ENCODE measurements at places on chromosomes 7 and 10.

DNA sequence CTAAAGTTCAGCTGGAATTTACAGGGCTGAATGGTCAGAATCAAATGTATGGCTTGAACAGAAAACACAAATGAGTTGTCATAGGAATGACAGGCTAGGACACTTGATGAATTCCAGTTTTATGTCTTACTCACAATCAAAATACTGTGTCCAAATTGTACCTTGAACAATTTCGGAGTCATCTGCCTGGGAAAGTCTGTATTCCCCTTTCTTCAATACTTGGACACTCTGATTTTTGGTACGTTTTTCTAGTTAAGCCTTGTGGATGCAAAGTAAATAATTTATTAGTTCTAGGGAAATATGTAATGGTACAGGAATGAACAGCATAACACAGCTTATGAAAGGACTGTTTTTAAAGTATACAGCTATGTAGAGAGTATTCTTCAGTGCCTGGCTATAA is 100.4 kb downstream of the ITGB8 start:
- DNase-seq, result no peak

DNA sequence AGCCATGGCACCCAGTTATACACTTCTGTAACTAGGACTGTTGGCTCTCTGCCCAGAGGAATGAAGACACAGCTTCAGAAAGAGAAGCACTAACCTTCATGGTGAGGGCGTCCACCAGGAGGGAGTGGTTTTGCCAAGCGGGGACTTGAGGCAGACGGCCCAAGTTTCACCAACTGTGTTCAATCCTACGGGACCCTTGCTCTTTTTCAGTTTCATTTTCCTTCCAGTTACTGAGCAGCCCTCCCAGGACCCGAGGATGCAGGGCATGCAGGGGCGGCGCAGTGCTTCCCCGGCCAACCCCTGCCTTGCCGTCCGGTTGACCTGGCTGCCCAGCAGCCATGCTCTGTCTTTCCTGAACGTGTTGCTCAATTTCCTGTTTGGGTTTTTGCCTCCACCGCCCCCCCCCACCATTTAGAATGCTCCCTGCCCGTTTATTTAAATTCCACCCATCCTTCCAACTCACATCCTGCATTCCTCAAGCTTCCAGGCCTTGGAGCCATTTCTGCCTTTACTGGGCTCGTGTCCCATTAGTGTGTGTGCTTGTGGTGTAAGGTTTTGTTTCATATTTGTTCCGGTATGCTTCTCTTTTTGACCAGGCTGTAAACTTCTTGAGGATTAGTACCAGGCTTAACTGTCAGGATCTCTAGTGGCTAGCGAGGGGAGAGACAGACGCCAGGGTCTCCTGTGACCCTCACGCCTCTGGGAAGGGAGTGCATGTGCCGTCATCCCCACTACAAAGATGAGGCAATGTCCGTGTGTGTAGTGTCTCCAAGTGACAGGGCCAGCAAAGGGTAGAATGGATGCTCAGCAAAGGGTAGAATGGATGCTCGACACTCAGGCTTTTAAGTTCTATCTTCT is 31.6 kb downstream of the IL15RA start:
- DNase-seq, result peak; percentile 82

- DNase-seq, result no peak
These were observed 5.6 kb downstream of the GIMAP1 start for GRCh38 chr7:150721970-150722373.

DNA sequence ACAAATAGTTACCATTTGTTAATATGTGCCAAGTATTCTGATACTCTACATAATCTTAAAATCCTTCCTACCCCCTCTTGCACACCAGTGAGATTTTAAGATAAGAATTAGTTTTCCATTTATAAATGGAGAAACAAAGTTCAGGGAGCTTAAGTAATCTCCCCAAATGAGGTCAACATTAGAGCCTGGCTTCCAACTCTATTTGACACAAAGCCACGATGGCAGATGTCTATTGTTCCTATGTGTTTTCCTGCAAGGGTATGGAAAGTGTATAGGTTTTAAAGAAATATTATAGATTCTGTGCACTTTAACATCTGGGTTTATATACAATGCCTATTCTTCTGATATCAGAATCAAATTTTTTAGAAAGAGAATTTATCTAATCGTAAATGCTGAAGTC is 143.9 kb upstream of the SEMA3C start:
- DNase-seq, result no peak

- DNase-seq, result peak; percentile 86
These were observed 6.6 kb upstream of the ABCC2 start for GRCh38 chr10:99775850-99776249.

GRCh38 chr10:129199826-129200225 is 267.2 kb upstream of the MGMT start:
- no peak for DNase-seq

DNA sequence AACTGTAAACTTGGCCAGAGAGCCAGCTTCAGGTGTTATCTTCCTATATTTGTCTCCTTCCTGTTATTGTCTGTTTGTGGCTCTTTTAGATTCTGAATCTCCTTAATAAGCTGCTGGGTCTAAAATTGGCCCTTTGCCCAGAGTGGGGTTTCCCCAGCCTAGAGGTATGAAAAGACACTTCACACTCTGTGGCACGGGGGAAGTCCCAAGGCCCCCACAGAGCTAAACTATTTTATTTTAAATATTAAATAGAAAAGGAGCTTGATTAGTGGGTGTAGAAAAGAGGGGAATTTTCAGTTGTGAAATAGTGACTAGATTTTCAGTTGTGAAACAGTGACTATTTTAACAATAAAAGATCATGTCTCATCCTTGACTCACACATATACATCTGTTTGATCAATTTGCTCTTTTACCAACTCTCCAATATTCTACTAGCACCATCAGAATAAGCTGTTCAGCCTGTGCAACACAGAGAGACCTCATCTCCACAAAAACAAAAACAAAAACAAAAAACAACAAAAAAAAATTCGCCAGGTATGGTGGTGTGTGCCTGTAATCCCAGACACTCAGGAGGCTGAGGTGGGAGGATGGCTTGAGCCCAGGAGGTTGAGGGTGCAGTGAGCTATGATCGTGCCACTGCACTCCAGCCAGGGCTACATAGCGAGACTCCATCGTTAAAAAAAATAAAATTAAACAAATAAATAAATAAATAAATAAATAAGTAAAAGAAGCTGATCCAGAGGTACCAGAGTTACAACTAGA is 24.9 kb upstream of the ADO start:
- DNase-seq, result peak; percentile 52

DNA sequence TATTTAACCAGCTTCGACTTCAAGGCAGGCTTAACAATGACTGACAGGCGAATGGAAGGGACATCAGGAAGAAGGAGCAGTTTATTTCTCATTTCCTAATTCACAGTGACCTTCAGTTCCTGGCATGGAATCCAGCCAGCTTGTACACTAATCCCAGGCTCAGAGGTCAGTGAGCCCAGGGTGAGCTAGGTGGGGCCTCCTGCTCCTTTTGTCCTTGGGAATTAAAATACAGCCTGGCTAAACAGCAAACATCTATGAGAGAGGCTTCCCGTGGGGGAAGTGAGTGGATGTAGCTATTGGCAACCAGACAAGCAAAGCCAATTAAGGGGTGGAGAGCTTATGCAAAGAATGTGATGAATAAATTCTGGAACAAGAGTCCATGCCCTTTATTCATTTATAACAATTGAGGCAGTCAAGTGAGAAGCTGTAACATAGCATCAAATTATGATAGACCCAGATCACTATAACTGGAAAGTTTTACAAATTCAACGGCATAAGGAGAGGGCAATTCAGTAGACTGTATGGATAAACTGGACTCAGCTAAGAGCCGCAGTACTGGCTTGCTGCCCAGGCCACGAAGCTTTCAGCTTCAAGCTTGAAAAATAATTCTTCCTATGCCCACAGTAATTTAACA is 57.1 kb downstream of the STK17A start:
- peak; percentile 91 for DNase-seq

- DNase-seq, result no peak
These were observed 52.3 kb upstream of the TMEM229A start for GRCh38 chr7:124085179-124085578.

GRCh38 chr7:34044306-34044643 is 138.9 kb downstream of the BMPER start:
- DNase-seq, result no peak

DNA sequence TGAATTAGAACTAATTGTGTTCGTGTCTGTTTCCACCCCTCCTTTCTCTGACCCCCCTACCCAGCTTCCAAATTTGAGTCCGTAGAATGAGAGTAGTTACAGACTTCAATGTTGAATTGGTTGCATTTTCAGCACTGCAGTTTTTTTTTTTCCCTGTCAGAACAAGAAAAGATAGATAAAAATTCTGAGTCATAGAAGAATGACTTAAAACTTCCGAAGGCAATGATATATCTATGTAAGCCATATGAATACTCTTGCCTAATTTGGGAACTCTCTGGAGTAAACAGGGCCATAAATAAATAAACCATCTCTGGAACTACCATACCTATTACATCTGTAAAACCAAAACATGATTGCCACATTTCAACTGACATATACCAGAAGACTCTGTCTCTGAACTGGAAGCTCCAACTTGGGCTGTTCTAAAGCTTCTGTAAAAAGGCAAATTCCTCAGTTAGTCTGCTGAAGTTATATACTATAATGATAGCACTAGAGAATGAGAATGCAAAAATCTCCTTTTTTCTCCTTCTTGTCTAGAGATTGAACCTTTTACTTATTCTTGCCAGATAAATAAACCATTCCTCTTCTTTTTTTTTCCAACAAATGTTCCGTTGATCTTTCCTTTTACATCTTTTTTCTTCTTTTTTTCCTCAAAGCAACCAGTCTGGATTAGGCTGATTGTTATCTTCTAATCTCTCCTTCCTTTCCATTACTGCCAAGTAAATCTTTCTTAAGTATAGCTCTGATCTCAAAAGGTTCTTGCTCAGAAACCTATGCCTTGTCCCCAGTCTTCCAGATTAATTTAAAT is 23.5 kb downstream of the VCL start:
- peak; percentile 89 for DNase-seq

DNA sequence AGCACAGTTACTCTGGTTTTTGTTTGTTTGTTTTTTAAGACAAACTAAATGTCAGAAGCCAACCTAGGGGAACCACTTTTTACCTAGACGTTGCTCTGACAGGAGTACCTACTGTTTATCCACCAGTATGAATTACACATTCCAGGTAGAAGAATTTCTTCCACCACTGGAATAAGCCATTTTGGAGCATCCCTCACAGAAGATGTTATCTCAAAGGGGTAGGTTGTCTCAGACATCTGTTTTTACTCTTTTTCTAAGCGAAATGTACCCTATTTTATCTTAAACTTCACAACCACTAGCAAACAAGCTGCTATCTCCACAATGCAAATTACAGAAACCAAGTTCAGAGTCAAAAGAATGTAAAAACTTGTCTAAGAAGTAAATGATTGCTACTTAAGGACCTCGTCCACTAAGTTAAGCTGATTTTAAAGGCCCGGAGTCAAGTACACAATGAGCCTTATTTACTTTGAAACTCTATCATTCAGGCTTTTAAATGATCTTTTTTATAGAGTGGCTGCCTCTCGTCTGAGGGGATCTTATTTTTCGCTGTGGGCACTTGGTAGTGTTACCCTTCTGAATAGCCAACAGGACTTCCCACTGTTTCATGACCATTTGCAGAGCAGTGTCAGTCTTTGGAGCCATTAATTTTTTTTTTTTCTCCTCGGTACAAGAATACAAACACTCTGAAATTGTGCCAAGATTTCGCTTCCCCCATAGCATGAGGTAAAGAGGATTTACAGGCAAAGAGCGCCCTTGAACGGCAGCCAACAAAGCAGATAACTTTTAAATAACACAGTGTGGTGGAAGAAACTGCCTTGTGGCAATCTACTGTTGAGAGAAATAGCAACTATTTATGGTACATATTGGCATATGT is 15.7 kb upstream of the ARMC3 start:
- peak; percentile 88 for DNase-seq

DNA sequence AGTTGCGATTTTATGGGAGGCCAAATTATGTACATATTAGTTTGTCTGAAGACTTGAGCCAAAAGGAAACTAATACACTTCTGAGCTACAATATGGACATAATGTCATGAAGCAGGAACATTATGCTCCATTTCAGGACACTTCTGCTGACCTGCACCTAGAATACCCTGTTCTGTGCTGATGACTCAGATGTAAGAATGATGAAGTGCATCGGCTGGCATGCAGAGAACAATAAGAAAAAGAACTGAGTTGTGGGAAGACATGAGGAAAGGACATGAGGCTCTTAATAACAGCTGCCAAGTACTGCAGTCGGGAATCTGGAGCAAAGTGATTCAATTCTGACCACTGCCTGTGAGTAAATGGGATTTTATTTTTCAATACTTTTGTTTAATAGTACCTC is 192.9 kb upstream of the VSTM2A start:
- DNase-seq, result peak; percentile 1

DNA sequence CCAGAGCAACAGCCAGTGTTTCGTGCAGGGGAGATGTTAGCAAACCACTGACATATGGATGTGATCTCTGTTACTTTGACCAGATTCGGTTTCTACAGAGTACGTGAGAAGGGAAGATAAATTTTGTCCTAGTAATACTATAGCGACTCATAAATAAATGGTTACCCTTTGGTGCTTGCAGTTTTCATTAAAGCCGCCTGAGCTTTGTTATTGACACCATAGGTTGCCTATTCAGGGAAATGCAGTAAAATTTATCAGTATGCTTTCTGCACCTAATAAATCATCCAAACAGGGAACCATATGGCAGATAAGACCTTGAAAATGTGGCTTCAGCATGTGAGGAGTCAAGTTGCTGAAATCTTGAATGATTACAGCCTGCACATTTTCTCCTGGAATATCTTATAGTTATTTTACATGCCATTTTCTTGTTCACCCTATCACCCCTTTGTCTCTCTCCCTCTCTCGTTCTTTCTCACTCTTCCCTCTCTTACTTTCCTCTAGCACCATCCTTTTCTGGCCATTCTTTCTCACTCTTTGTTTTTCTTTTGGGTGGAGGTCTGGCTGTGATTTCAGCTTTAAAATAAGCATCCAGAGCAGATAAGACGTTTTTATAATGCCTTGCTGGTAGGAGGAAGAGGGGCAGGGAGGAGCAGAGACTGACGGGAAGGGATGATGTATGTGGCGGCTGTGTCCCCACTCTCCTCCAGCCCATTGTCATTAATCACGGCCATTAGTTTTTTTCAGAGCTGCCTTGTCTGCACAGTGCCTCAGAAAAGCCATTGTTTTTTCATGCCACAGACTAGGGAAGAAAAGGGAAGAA is 182.5 kb downstream of the LRMDA start:
- no peak for DNase-seq

- no peak for DNase-seq
These were observed 18.1 kb downstream of the ANKRD16 start for GRCh38 chr10:5871596-5871995.

Measured in choroid plexus epithelial cell (primary cell).